Glomerular endothelial cell (primary cell): ENCODE measurements at places on chromosomes 16 and 17. TPM values are rescaled to one million over a fixed set of nuclear protein-coding genes. Genes with fewer than 3 reads are reported as not detected.

Gene ZNF174
- 7.5 and 10.4 TPM in 2 replicates for total RNA-seq

Gene UBE2O
- total RNA-seq = 21.3 and 33.5 TPM in 2 replicates

Gene EVPLL
- total RNA-seq = not detected in 2 replicates

Gene CLDN7
- 1.9 and 2.1 TPM in 2 replicates for total RNA-seq

Gene GRAPL
- 5.7 and 58.6 TPM in 2 replicates for total RNA-seq

Gene HSD17B2
- 32.8 and 80.0 TPM in 2 replicates for total RNA-seq

Gene SLC12A3
- not detected in 2 replicates for total RNA-seq

Gene NOL3
- total RNA-seq = 8.4 and 15.3 TPM in 2 replicates

Gene QRICH2
- 3.5 and 6.8 TPM in 2 replicates for total RNA-seq

Gene PIK3R5
- total RNA-seq = not detected in 2 replicates

Gene CRHR1
- not detected in 2 replicates for total RNA-seq

Gene RAB26
- 0.48 and 1.3 TPM in 2 replicates for total RNA-seq

Gene KRTAP16-1
- not detected in 2 replicates for total RNA-seq

Gene SCNN1B
- total RNA-seq = 0.19 and 0.29 TPM in 2 replicates

Gene ENPP7
- total RNA-seq = not detected in 2 replicates

Gene HOXB4
- total RNA-seq = 7.9 and 10.3 TPM in 2 replicates

Gene KLHDC4
- total RNA-seq = 17.8 and 21.3 TPM in 2 replicates

Gene TRIM25
- 60.1 and 68.6 TPM in 2 replicates for total RNA-seq

Gene ZNF750
- total RNA-seq = 0.29 and 0.68 TPM in 2 replicates
